CD4-positive, alpha-beta T cell (primary cell): ENCODE measurements at places on chromosomes 7 and 10.
A peak's percentile ranks its signal among the peaks of the same experiment; 100 is the strongest.

DNA sequence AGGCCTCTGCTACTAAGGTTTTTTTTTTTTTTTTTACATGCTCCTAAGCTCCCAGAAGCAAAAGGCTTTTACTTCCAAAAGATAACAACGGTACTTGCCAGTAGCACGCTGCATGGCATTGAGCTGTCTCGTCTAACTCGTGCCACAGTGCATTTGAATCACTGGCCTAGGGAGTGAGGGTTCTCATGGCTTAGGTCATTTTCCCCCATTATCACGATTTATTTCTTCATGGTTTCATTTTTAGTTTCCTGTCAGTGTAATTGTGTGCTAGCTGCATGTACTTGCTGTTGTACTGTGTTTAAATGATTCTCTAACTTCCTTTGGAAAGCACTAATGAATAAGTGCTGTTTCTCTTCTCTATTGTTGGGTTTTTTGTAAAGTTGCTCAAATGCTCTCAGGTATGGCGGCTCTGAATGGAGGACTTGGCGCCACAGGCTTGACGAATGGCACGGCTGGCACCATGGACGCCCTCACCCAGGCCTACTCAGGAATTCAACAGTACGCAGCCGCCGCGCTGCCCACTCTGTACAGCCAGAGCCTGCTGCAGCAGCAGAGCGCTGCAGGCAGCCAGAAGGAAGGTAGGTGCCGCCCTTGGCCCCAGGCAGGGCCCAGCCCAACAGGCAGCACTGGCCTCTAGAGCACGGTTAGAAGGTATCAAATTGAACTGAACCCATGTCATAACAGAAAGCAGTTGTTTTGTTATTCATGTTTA is 290.5 kb downstream of the USP6NL start:
- no peaks in the 10 kb centered on the region for H3K27me3 ChIP-seq
- H3K36me3 ChIP-seq, result peaks cover 100% of the 10 kb centered on the region
- no peak overlapping the region for H3K4me3 ChIP-seq
- H3K27ac ChIP-seq, result no peak overlapping the region
- H3K4me1 ChIP-seq, result peaks cover 34% of the 10 kb centered on the region

DNA sequence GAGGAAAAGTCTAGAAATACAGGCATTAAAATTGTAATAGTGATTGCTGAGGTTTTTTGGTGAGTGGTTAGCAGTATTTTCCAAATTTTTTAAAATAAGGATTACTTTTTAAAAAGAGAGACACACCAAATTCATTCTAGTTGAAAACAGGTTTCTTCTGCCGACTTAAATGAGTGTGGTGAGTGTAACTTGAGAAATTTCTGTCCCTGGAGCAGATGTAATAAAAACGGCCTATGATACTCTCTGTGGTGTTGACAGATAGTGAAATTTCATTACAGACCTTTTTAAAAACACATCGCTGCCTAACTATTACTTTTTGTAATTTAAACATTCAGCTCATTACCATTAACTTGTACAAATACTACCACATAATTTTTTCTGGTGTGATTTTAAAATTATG is 90.1 kb downstream of the CYP51A1 start:
- no peak for DNase-seq
- H3K36me3 ChIP-seq, result peaks cover 45% of the 10 kb centered on the region
- no peak overlapping the region for H3K4me3 ChIP-seq
- no peaks in the 10 kb centered on the region for H3K27me3 ChIP-seq
- no peaks in the 10 kb centered on the region for H3K4me1 ChIP-seq

DNA sequence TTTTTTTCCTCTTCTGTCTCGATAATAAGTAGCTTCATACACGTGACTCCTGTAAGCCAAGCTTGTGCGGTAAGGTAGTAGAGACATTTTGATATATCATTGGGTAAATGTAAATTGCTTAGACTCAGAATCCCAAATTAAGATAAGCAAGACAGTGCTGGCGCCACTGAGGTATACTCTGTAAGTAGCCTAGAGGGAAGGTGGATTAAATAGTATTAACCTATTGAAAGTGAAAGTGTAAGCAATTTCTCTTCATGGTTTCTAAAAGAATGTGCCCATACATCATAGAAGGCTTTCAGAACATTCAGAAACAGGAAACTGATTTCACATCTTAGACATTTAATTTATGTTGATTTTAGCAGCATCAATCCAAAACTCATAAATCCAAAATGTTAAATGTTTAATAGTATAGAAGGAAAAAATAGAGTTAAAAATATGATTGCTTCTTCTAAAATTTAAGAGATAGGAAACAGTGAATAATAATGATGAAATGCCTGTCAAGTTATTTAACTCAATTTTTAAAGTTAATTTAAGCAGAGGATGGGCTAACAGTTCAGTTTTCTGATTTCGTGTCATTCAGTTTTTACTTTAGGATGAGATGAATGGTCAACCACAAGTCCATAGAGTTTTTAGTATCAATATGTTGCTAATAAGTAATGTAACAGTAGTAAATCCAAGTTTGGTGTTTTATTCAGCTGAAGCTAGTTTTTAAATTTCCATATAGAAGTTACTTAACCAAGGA is 36.8 kb downstream of the LRRC72 start:
- DNase-seq, result peak; percentile 38
- H3K4me3 ChIP-seq, result peak overlapping the region; percentile 41
- H3K27me3 ChIP-seq, result no peaks in the 10 kb centered on the region
- H3K27ac ChIP-seq, result no peak overlapping the region
- no peaks in the 10 kb centered on the region for H3K36me3 ChIP-seq
- H3K4me1 ChIP-seq, result peaks cover 3% of the 10 kb centered on the region

DNA sequence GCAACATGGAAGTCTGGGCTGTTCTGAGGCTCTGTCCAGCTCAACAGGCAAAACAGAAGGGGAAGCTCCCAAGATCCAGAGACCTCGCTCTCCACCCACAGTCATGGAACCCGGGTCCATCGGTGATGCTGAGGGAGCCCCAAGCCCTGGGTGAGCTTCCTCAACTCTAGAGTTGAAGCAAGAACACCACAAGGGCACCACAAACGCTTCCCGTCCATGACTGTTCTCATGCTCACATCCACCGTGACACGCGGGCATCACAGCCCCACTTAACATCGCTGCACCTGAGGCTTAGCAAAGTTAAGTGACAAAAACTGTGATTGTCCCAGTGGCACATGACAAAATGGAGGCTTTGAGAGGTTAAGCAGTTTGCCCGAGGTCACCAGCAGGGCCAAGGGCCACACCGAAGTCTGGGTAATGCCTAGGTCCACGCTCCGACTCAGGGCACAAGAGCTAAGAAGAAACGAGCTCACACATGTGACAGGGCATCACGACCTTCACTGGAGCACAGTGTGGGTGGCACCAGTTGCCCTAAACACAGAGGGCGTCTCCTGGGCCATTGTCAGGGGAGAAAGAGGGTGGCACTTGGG is 110.6 kb downstream of the OAT start:
- H3K27me3 ChIP-seq, result no peaks in the 10 kb centered on the region
- no peaks in the 10 kb centered on the region for H3K4me1 ChIP-seq
- no peak for DNase-seq
- H3K36me3 ChIP-seq, result no peaks in the 10 kb centered on the region
- no peak overlapping the region for H3K4me3 ChIP-seq

- peaks cover 65% of the 10 kb centered on the region for H3K36me3 ChIP-seq
- H3K27ac ChIP-seq, result no peak overlapping the region
- no peak for DNase-seq
- no peaks in the 10 kb centered on the region for H3K27me3 ChIP-seq
- peaks cover 20% of the 10 kb centered on the region for H3K4me1 ChIP-seq
- no peak overlapping the region for H3K4me3 ChIP-seq
Observed at GRCh38 chr7:1912593-1913465, 242.8 kb downstream of the ELFN1 start.

- peaks cover 2% of the 10 kb centered on the region for H3K36me3 ChIP-seq
- no peaks in the 10 kb centered on the region for H3K27me3 ChIP-seq
- H3K4me1 ChIP-seq, result peaks cover 3% of the 10 kb centered on the region
- DNase-seq, result no peak
- no peak overlapping the region for H3K4me3 ChIP-seq
- H3K27ac ChIP-seq, result no peak overlapping the region
Observed at GRCh38 chr10:35079265-35079664, 10.9 kb downstream of the CUL2 start.

GRCh38 chr7:156034397-156034796 is 222.1 kb upstream of the SHH start:
- no peaks in the 10 kb centered on the region for H3K27me3 ChIP-seq
- no peak overlapping the region for H3K27ac ChIP-seq
- peak; percentile 34 for DNase-seq
- no peaks in the 10 kb centered on the region for H3K4me1 ChIP-seq
- H3K36me3 ChIP-seq, result no peaks in the 10 kb centered on the region
- no peak overlapping the region for H3K4me3 ChIP-seq

GRCh38 chr7:77258014-77258413 is 58.4 kb upstream of the FGL2 start:
- H3K4me3 ChIP-seq, result no peak overlapping the region
- H3K27ac ChIP-seq, result no peak overlapping the region
- no peaks in the 10 kb centered on the region for H3K27me3 ChIP-seq
- DNase-seq, result peak; percentile 17
- H3K36me3 ChIP-seq, result no peaks in the 10 kb centered on the region
- H3K4me1 ChIP-seq, result no peaks in the 10 kb centered on the region

- no peaks in the 10 kb centered on the region for H3K27me3 ChIP-seq
- H3K4me3 ChIP-seq, result no peak overlapping the region
- H3K27ac ChIP-seq, result no peak overlapping the region
- DNase-seq, result no peak
- no peaks in the 10 kb centered on the region for H3K4me1 ChIP-seq
Observed at GRCh38 chr10:100138921-100139496, 46.8 kb downstream of the ERLIN1 start.

GRCh38 chr7:33698041-33698440 is 207.3 kb upstream of the BMPER start:
- H3K4me1 ChIP-seq, result no peaks in the 10 kb centered on the region
- H3K27me3 ChIP-seq, result no peaks in the 10 kb centered on the region
- H3K36me3 ChIP-seq, result no peaks in the 10 kb centered on the region
- H3K27ac ChIP-seq, result no peak overlapping the region
- H3K4me3 ChIP-seq, result no peak overlapping the region
- no peak for DNase-seq

DNA sequence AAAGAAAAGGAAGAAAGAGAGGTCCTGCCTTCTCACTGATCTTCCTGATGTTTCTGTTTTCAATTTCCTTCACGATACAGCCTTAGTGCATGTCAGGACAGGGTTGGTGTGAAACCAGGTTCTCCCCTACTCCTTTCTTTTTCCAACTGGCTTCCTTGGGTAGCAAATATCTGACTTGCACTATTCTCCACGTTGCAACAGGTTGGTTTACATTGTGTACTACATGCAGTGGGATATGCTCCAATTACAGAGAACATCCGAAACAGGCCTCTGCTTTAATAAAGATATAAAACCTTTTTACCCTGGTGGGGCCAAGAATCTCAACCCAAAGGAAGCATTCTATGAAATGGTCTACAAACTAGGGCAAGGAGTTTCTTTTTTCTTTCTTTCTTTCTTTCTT is 16.9 kb upstream of the CREB5 start:
- no peaks in the 10 kb centered on the region for H3K4me1 ChIP-seq
- no peaks in the 10 kb centered on the region for H3K36me3 ChIP-seq
- H3K27me3 ChIP-seq, result peaks cover 3% of the 10 kb centered on the region
- DNase-seq, result no peak
- H3K27ac ChIP-seq, result no peak overlapping the region
- H3K4me3 ChIP-seq, result no peak overlapping the region

DNA sequence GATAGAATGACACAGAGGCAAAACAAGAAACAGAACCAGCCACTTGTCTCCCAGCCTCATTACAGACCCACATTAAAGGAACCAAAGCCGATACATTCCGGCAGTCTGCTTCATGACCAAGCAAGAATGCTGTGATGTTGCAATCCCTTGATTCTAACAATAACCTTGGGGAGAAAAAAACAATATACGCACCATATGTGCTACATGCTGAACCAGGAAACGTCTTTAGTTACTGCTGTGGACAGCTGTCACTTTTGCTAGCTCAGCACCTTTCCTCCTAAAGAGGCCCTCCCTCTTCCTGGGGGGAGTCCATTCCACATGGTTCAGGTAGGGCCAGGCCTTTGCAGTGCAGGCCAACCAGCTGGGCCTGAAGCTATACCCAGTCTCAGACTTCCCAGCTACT is 79.1 kb downstream of the PRTFDC1 start:
- DNase-seq, result no peak
- no peaks in the 10 kb centered on the region for H3K36me3 ChIP-seq
- H3K27me3 ChIP-seq, result no peaks in the 10 kb centered on the region
- H3K27ac ChIP-seq, result no peak overlapping the region
- H3K4me3 ChIP-seq, result no peak overlapping the region

DNA sequence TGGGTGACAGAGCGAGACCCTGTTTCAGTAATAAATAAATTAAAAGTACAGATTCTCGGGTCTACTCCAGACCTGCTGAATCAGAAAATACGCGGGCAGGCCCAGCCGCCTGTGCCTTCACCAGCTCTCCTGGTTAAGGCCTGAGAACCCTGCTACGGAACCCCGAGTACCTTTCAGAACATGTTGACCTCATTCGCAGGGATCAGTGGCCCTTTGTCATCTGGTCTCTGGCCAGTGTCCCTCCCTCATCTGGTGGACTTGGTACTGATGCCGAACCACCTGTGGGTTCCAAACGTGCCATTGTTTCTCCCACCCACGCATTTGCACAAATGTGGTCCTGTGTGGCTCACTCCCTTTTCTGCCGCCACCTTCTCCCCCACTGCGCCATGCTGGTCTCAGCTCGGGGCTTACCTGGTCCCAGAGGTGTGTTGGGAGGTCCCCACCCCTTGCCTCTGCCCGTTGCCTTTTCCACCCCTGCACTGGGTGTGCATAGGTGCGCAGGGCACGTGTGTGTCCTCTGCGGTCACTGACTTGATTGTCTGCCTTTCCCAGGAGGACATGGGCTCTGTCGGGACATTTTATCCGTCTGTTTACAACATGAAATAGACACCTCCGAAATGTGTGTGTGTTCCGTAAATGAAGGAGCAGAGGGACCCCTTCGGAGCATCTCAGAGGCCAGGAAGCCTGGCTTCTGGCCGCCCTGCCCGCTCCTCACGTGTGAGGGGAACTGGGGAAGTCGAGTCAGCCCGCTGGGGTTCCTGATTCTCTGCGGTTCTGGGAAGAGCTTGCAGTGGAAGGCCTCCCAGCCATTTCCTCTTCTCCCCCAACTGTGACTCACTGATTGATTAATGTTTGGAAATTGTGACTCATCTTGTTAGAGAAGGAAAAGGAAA is 135.2 kb downstream of the CUX1 start:
- H3K36me3 ChIP-seq, result no peaks in the 10 kb centered on the region
- no peak overlapping the region for H3K27ac ChIP-seq
- H3K4me3 ChIP-seq, result no peak overlapping the region
- no peaks in the 10 kb centered on the region for H3K27me3 ChIP-seq

DNA sequence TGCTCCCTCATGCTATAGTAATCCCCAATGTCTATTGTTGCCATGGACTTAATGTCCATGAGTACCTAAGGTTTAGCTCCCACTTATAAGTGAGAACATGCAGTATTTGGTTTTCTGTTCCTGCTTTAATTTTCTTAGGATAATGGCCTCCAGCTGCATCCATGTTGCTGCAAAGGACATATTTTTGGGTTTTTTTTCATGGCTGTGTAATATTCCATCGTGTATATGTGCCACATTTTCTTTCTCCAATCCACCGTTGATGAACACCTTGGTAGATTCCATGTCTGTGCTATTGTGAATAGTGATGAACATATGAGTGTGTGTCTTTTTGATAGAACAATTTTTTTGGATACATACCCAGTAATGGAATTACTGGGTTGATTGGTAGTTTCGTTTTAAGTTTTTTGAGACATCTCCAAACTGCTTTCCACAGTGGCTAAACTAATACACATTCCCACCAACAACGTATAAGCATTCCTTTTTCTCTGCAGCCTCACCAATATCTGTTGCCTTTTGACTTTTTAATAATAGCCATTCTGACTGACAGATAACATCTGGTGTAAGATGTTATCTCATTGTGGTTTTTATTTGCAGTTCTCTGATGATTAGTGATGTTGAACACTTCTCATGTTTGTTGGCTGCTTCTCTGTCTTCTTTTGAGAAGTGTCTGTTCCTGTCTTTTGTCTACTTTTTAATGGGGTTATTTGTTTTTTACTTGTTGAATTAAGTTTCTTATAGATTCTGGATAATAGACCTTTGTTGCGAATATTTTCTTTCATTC is 68.8 kb upstream of the IFRD1 start:
- no peak for DNase-seq
- no peak overlapping the region for H3K4me3 ChIP-seq
- no peaks in the 10 kb centered on the region for H3K27me3 ChIP-seq
